ENCODE measurements at places on chromosomes 7 and 10.

- DNase-seq: no peak
Observed at GRCh38 chr10:119166118-119166500, 595 bp upstream of the SFXN4 start.

DNA sequence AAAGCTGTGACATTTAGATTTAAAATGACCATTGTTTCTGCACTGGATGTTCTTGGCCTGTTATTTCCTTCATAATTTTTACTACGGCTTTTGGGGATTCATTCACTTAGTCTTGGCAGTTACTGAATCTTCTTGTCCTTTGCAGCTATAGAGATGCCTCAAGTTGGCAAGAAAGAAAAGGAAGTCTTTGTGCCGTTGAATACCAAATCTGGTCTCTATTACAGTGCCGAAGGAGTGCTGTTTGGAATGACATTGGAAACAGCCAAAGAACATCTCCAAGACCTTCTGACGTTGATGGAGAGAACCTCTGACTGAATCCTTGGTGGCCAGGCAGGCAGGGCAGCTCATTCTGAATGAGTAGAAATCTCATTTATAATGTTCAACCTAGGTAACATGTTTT is 54.3 kb upstream of the NRP1 start:
- DNase-seq: no peak

DNA sequence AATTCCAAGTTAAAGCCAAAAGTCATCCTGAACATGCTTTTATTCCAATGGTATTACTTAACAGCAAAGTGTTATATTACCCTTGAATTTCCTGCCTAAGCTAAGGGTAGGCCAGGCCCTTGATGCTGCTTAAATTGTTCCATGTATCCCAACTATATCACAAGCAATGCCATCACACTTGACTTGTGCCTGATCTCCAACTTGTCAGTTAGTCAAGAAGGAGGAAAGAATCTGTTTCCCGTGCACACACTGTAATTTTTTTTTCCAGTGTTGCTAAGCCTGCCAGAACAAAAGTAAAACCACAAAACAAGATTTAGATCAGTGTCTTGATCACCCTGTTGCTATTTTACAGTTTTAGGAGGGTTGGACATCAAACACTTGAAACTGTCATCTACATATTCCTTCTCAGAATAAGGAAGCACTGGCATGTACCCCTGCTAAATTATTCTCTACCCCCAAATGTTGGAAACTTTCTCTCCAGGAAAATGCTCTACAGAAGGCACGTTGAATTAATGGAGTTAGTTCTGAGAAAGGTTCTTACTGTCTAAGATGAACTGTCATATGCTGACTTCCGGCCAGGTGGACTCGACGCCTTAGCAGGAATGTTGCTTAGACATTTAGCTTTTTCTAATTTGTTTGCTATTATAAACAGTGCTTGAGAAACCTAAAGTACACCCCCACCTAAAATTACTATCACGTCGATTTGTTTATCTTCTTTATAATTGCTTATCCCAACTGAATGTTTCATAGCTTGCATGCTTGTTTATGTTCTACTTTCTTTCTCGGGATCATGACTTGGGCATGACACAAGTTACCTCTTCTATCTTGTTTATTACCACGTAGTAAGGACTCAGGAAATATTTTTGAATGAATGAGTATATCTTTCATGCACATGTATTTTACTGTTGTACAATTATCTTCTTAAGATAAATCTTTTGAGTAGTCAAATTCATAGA is 105.5 kb upstream of the ZNF438 start:
- DNase-seq: peak; percentile 79

GRCh38 chr10:129330211-129330610 is 136.8 kb upstream of the MGMT start:
- DNase-seq: no peak

DNA sequence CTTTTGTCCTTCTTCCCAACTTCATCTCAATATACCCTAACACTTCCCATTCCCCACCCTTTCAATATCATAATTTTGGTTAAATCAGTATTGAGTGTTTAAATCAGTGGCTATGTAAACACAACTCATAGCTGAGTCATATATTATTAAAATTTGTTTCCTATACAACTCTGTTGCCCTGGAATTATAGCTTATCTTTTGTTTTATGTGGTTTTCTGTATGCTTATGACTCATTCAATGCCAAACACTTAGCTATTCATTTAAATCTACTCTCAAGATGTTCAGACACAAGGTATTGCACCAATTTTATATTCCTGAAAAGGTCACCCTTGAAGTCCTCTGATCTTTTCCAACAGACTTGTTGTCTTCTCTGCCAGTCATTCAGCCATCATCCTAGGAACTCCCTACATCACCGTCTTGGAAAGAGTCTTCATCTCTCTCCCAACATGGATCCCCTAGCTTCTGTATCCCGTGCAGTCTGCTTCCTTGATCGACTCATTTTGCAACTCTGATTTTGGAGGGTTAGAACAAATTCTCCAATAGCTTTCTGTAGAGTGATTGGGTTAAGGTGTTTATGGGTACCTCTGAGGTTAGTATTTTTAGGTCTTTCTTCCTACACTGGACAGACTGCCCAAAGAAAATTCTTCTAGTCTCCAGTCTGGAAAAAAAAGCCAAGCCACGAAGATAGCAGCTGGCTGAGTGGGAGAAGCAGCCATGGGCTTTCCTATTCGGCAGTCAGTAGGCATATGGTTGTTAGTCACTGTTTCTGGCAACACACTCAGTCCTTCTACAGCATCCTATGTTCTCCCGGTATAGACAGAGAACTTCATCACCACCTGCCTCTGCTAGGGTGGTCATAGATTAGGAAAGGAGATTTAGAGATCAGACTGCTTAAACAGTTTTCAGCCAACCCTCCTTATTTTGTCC is 102.1 kb downstream of the CRPPA start:
- no peak for DNase-seq

GRCh38 chr7:30019960-30020359 is 6.5 kb downstream of the FKBP14 start:
- no peak for DNase-seq

DNA sequence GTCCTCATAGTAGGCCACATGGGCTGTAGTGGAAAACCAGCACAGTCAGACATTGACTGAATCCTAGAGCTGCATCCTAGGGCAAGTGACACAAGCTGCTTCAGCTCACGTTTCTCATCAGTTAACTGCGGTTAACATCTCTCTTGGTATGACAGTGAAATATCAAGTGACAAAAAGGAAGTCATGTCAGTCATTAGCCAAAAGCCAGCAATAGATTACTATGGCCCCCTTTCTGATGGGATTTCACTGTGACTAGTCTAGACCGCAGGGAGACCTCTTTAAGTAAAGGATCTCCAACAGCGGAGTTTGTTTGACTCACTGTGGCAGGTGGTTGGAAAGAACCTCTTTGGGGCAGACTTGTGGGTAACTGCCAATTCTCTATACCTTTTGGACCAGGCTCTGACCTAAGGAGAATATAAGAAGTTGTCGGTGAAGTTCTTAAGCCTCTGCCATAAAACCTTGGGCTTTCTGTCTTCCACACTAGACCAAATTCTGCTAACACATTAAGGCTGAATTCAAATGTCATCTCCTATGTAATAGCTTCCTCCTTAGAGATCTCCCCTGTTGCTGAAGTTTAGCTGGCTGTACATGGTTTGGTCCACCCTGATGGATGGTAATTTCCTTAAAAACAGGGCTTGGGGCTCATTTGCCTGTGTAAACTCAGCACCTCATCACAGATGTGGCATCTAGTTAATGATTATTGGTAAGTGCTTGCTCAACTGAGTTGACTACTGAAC is 115.3 kb downstream of the SGMS1 start:
- DNase-seq: peak; percentile 14

DNA sequence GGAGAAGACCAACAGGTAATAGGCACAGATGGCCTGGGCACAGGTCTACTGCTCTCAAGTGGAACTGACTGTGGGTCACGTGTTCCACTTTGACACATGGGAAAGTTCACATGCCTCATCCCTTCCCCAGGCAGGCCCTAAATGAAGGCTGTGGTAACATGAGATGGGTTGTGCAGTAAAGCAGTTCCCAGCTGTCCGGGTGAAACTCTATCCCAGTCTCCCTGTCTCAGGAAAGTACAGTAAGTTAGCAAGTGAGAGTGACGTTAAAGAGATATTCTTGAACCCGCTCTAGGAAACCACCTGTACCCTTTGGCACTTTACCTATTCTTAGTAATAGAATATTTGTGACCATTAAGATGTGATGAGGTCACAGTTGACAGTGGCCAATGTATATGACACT is 343.7 kb upstream of the AOAH start:
- DNase-seq: no peak

GRCh38 chr10:30056281-30056680 is 3.1 kb downstream of the JCAD start:
- DNase-seq: no peak

GRCh38 chr10:77179015-77179695 is 458.5 kb downstream of the KCNMA1 start:
- DNase-seq: no peak

GRCh38 chr7:127532151-127532550 is 53.2 kb downstream of the GCC1 start:
- DNase-seq: no peak

DNA sequence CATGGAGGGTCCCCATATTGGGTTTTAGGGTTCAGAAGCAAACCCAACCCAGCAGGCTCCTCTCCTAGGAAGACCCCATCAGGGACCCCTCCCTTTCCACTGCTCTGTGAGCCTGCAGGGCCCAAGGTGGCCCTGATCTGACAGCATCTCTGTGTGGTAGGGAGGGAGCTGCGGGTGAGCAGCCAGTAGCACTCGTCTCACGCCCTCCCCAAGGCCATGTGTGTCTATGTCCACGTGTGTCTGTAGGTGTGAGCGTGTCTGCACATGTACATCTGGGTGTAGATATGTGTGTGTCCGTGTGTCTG is 103.5 kb upstream of the FAM20C start:
- no peak for DNase-seq

Measured in T-helper 2 cell (primary cell).